GF-D8 (cell line): ENCODE measurements at places on chromosomes 3 and 15.

DNA sequence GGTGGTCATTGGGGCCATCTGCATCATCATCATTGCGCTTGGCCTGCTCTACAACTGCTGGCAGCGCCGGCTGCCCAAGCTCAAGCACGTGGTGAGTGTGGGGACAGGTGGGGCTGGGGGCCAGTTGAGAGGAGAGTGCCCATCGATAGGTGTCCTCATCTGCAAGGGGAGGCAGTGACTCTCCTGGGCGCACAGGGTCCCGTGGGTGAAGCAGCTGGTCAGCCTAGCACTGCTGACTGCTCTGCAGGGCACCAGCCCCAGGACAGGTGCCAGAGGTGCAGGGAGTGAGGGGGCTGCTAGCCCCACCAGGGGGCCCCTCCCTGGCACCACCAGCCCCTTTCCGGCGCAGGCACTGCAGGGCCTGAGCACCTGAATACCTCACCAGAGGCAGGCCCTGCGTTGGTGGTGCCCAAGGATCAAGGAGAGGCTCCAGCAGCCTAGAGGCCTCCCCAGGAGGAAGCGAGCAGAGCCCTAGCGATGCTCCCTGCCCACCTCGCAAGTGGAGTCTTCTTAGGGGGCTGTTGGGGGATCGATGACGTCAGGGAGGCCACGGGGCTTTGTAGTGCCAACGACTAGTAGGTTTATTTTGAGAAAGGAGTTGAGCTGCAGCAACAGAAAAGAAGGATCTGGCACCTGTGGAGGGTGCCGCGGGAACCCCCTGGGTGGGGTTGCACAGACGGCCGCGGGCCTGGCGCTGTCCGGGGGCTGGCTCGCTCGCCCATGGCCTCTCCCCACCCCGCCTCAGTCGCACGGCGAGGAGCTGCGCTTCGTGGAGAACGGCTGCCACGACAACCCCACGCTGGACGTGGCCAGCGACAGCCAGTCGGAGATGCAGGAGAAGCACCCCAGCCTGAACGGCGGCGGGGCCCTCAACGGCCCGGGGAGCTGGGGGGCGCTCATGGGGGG, 976 bp upstream of the ABTB1 start:
- DNase-seq: no peak

DNA sequence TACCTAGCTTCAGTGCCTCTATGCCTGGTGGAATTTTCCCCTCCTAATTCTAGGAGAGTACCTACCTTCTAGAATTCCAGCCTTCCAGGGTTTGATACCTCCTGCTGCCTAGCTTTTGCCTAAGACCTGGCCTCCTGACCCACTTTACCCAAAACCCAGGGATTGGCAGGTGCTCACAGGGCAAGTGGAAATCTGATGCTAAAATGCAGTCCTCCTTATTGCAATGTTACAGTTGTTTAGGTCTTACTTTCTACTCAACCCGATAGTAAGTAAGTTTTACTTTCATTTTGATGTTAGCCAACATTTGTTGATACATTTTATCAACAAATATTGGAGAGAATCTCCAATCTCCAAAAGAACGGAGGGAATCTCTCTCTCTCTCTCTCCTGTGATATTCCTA, 275.9 kb downstream of the DOCK3 start:
- DNase-seq: no peak

GRCh38 chr3:174583396-174583795, 275.7 kb upstream of the NAALADL2 start:
- DNase-seq: no peak

GRCh38 chr3:23888617-23889228, 28.1 kb downstream of the NKIRAS1 start:
- no peak for DNase-seq

DNA sequence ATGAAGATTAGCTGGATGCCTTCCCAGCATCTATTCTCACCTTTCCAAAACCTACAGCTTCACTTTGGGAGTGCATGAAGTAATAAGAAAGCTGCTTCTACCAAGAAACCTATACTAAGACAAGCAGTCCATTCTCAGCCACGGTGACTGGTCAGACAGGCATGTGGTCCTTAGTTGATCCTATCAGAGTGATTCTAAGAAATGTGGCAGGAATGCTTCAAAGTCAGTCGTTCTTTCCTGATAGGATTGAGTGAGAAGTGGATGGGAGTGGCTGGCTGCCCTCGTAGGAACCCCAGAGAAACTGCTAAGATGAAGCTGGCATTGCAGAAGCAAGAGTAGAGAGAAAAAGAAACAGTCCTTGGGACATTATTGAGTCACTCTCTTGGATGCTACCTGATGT, 16.6 kb downstream of the FOXB1 start:
- DNase-seq: no peak

- no peak for DNase-seq
These were observed 71.8 kb downstream of the IL5RA start for GRCh38 chr3:3038201-3038991.

DNA sequence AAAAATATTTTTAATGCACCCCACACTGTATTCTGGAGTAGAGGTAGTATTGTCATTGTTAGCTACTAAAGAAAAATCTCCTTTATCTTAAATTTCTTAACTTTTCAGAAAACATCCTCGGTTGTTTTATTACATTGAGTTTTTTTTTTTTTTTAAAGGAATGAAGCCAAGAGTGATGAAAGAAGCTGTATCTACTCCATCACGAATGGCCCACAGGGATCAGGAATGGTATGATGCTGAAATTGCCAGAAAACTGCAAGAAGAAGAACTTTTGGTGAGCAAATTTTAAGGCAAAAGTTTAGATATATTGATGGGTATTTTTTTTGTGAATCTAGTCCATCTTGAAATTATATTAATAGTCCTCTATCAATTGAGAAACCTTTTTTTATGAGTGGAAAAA, 49.7 kb upstream of the UTS2B start:
- DNase-seq: no peak

- no peak for DNase-seq
These were observed 51.7 kb downstream of the OTOL1 start for GRCh38 chr3:161548301-161548700.

GRCh38 chr3:141236361-141236760, 4.7 kb downstream of the PXYLP1 start:
- DNase-seq: no peak

GRCh38 chr3:108100906-108101660, 10.3 kb upstream of the CD47 start:
- no peak for DNase-seq
